ENCODE measurements at places on chromosomes 1 and 21. TPM values are rescaled to one million over a fixed set of nuclear protein-coding genes. Genes with fewer than 3 reads are reported as not detected.

The RNU1-3 gene
- not detected for polyA plus RNA-seq

The OR2M3 gene
- under 0.01 TPM for polyA plus RNA-seq

The LRRC53 gene
- polyA plus RNA-seq, result not detected

The FMO5 gene
- 23.2 TPM for polyA plus RNA-seq

The PTPN22 gene
- polyA plus RNA-seq, result 2.0 TPM

The GNAT2 gene
- polyA plus RNA-seq, result not detected

The WDR3 gene
- polyA plus RNA-seq, result 1.9 TPM

The ALG14 gene
- polyA plus RNA-seq, result 1.4 TPM

The ERVH48-1 gene
- polyA plus RNA-seq, result not detected

The CAMK1G gene
- 0.10 TPM for polyA plus RNA-seq

The GJA8 gene
- polyA plus RNA-seq, result not detected

The B3GALT5 gene
- polyA plus RNA-seq, result 11.6 TPM

The GLRX2 gene
- 17.4 TPM for polyA plus RNA-seq

The ZBTB8B gene
- polyA plus RNA-seq, result not detected

The AGT gene
- polyA plus RNA-seq, result 357 TPM
